ENCODE measurements at places on chromosomes 16 and 17.

GRCh38 chr17:66918896-66919295 is 45.6 kb upstream of the CACNG4 start:
- DNase-seq: no peak

DNA sequence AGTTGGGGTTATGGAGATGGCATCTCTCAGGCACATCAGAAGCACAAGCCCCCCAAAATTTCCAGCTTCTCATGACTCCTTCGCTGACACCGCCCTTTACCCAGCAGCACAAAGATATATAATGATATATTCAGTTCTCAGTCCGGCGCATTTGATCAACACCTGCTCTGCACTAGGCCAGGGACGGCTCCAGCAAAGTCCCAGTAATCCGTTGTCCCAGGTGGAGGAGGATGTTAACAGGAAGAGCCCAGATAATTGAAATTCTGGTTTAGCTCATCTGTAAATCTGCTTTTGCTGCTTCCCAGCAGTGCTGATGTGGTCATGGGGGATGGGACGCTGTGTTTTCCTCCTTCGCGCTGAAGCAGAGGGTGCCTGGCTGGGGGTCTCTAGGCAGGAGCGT is 131.5 kb downstream of the OR1D5 start:
- DNase-seq: no peak

GRCh38 chr17:82003411-82004381 is 19.0 kb downstream of the CENPX start:
- DNase-seq: no peak

GRCh38 chr17:34051046-34051445 is 204.0 kb upstream of the CCL2 start:
- no peak for DNase-seq

- DNase-seq: no peak
Measured at GRCh38 chr17:37769050-37769449, 24.2 kb upstream of the HNF1B start.

- peak; percentile 99 for DNase-seq
Measured at GRCh38 chr16:84144859-84145639, at the start of the genes DNAAF1 and HSDL1. TSS of gene DNAAF1 (plus strand) at chr16:84145308. CDS start at chr16:84145441, 133 bp downstream. TSS of gene HSDL1 (minus strand) at chr16:84145177. CDS start at chr16:84131321, 13,856 bp downstream.

- DNase-seq: no peak
Measured at GRCh38 chr17:78715000-78715771, 66.9 kb downstream of the CYTH1 start.

- no peak for DNase-seq
Measured at GRCh38 chr17:39813631-39814030, 50.5 kb downstream of the IKZF3 start.

DNA sequence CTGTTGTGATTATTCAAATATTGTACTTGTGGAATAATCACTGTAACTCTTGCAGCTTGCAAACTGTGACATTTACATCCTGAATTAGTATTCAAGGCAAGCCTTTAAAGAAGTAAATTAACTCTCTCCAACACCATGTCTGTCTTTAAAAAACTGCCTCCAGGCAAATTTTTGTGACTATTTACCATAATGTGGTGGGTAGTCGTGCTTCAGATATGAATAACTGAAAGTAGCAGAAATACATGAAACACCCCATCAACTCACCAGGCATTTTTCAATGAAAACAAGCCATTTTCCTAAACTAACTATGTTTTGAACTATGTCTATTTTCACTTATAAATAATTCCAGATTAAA is 217.4 kb upstream of the PSMD7 start:
- DNase-seq: no peak

- no peak for DNase-seq
Measured at GRCh38 chr16:8519179-8519578, 71.1 kb downstream of the TMEM114 start.

- no peak for DNase-seq
Measured at GRCh38 chr16:81415751-81416150, 28.9 kb upstream of the CMIP start.

GRCh38 chr17:82677353-82677925 is 21.1 kb downstream of the RAB40B start:
- DNase-seq: no peak

All from GM10248 (cell line).